HFFc6 (cell line): ENCODE measurements at places on chromosomes 16 and 17. TPM values are rescaled to one million over a fixed set of nuclear protein-coding genes. Genes with fewer than 3 reads are reported as not detected.

CTU2 gene
- total RNA-seq = 33.0 and 35.0 TPM in 2 replicates

MAFG gene
- total RNA-seq = 16.9 to 20.6 TPM (median 17.7 TPM) in 3 replicates

MGAT5B gene
- total RNA-seq = 1.9 to 2.2 TPM (median 2.1 TPM) in 3 replicates

ZPBP2 gene
- total RNA-seq = not detected in 3 replicates

TBC1D3E gene
- not detected in 3 replicates for total RNA-seq

- DNase-seq = peak; percentile 10
- H3K4me1 ChIP-seq = peaks cover 19% of the 10 kb centered on the region
- peaks cover 19% of the 10 kb centered on the region for H3K36me3 ChIP-seq
- H3K4me3 ChIP-seq = no peak overlapping the region
- peaks cover 2% of the 10 kb centered on the region for H3K27me3 ChIP-seq
These were observed 102.0 kb downstream of the ITFG1 start for GRCh38 chr16:47358816-47359215.

DNA sequence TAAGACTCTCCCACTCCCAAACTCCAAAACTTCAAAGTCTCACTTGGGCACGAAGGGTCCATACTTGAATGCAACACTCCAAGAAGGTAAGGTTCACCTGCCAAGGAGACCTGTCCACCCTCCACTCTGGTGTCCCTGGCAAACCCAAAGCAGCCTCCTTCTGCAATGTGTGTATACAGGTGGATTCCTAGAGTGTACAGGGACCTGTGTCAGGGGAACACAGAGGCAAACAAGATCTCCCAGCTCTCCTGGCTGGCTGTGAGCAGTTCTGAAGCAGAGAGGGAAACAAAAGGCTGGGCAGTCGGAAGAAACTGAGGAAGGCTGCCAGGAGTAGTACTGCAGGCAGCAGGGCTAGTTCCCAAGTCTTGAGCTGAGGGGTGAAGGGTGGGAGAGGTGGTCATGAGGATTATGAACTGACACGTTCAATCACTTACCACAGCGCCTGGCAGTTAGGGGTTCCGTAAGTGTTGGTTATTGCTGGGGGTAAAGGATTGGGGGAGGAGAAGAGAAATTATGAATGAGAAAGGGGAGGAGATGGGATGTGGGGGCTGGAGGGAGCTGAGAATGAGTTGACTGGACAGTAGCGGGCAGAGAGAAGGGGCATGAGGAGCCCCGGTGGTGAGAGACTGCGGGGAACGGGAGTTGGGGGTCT is 795 bp downstream of the KCTD13 start:
- H3K36me3 ChIP-seq = peaks cover 17% of the 10 kb centered on the region; the same call in 1 of the 2 replicates
- DNase-seq = no peak
- H3K4me1 ChIP-seq = peaks cover 47% of the 10 kb centered on the region
- peaks cover 3% of the 10 kb centered on the region; the same call in 1 of the 2 replicates for H3K27me3 ChIP-seq
- peak overlapping the region; percentile 32; the same call in 1 of the 2 replicates for H3K27ac ChIP-seq

- no peaks in the 10 kb centered on the region for H3K4me1 ChIP-seq
- H3K27me3 ChIP-seq = peaks cover 29% of the 10 kb centered on the region
- DNase-seq = no peak
- no peak overlapping the region for H3K27ac ChIP-seq
These were observed 45.9 kb upstream of the KIFC3 start for GRCh38 chr16:57848181-57848580.

GRCh38 chr17:72661116-72661944 is 431.2 kb downstream of the SLC39A11 start:
- H3K27ac ChIP-seq = no peak overlapping the region
- H3K4me1 ChIP-seq = peaks cover 15% of the 10 kb centered on the region; the same call in 1 of the 2 replicates
- no peaks in the 10 kb centered on the region for H3K36me3 ChIP-seq
- H3K4me3 ChIP-seq = no peak overlapping the region
- no peaks in the 10 kb centered on the region for H3K27me3 ChIP-seq
- DNase-seq = no peak

DNA sequence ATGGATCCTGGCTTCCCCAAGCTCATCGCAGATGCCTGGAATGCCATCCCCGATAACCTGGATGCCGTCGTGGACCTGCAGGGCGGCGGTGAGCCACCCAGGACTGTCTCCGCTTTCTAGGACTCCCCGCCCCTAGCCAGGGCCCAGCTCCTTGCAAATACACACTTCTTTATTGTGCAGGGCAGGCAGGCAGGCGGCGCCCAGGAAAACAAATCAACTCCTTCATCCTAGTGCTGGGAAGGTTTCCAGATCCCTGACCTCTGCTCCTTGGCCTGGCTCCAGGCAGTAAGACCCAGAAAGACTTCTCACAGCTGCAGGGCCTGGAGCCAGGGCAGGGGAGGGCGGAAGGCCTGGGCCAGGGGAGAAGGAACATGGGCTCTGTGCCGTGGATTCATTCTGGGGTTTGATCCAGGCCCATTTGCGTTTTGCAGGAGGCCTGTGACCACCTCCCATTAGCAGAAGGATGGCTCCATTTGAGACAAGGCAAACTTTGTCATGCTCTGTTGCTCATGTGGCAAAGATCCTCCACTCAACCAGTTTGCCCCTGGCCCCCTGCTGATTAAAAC is 6.0 kb upstream of the LPCAT2 start:
- peaks cover 44% of the 10 kb centered on the region for H3K36me3 ChIP-seq
- no peaks in the 10 kb centered on the region; the same call in 1 of the 2 replicates for H3K27me3 ChIP-seq
- no peak for DNase-seq
- H3K4me1 ChIP-seq = peaks cover 60% of the 10 kb centered on the region

DNA sequence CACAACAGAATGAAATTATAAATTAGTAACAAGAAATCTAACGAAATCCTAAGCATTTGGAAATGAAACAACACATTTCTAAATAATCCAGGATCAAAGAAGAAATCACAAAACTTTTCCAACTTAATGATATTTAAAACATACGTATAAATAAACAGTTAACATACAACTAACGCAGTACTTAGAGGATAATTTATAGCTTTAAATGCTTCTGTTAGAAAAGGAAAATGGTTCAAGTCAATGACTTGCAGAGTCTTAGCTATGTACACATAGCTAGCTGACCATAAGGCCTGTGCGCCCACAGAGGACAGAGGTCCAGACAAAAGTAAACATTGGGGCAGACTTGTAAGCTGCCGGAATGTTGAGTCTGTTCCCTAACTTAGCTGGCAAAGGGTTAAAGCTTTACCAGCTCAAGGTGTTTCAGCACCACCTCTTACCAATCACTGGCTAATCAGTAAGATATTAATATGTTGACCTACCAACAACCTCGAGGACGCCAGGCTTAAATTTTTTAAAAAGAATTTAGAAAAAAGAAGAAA is 84.6 kb downstream of the PARN start:
- H3K36me3 ChIP-seq = peaks cover 35% of the 10 kb centered on the region
- DNase-seq = no peak
- peaks cover 2% of the 10 kb centered on the region; the same call in 1 of the 2 replicates for H3K27me3 ChIP-seq
- H3K4me3 ChIP-seq = no peak overlapping the region
- H3K27ac ChIP-seq = no peak overlapping the region
- peaks cover 18% of the 10 kb centered on the region for H3K4me1 ChIP-seq

GRCh38 chr16:53282328-53282727 is 151.9 kb upstream of the RBL2 start:
- peaks cover 13% of the 10 kb centered on the region for H3K36me3 ChIP-seq
- no peaks in the 10 kb centered on the region for H3K4me1 ChIP-seq
- no peaks in the 10 kb centered on the region for H3K27me3 ChIP-seq
- no peak overlapping the region for H3K27ac ChIP-seq
- no peak for DNase-seq
